ENCODE measurements at places on chromosomes 1 and 21.
A peak's percentile ranks its signal among the peaks of the same experiment; 100 is the strongest.

DNA sequence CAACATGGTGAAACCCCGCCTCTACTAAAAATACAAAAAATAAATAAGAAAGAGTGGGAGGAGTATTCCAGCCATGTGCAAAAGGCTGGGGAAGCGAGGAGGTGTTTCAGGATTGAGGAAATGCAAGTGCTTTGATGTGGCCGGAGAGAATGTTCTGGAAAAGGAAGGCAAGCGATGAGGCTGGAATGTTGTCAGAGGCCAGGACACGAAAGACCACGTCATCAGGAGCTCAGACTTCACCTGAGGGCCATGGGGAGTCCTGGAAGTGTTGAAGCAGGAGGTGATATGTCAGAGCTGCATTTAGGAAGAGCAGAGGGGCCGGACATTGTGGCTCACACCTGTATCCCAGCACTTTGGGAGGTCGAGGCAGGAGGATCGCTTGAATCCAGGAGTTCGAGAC, 10.9 kb upstream of the THEMIS2 start:
- DNase-seq = no peak

GRCh38 chr1:55951291-55951690, 628.1 kb downstream of the PLPP3 start:
- no peak for DNase-seq

DNA sequence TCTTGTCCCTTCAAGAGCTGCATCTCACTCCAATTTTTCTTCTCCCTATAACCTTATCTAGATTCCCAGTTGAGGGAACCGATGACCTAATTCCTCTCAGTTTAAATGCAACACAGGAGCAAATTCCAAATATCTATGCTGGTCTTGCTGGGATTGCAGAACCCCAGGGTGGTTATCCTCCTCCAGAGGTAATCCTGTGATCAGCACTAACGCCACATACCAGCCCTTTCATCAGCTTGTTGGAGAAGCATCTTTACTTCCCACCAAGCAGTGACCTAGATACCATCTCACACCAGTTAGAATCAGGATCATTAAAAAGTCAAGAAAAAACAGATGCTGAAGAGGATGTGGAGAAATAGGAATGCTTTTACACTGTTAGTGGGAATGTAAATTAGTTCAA, 52.4 kb downstream of the SAMSN1 start:
- no peak for DNase-seq

DNA sequence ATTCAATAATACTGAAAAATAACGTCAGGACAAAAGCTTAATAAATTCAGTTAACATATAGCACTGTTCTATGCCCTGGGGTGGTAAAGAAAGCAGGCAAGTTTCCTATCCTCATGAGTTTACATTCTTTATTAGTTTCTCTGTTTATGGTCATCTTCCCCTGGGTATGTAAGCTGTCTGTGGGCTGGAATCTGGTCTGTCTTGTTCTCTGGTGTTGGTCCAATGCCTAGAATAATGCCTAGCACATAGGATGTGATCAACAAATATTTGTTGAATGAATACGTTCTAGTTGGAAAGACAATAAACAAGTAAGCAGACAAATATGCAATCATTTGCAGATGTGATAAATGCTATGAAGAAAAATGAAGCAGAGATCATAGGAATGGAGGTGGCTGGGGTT, 7.2 kb upstream of the IGSF3 start:
- no peak for DNase-seq

- no peak for DNase-seq
These were observed 165.9 kb downstream of the ACTL8 start for GRCh38 chr1:17920881-17921640.

DNA sequence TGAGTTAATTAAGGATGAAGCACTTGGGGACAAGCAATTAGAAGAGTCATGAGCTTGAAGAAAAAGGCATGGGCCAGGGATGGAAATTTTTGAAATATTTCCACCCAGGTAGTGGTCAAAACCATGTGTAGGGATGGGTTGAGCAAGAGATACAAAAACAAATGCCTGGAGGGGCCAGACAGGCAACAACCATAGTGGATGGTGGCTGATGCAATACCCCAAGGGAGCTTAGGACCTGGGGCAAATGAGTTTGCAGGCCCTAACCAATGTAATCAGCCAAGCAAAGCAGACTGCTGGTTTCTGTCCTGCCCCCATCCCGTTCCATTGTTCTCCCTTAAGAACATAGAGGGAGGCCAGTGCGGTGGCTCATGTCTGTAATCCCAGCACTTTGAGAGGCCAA, 119.1 kb upstream of the FGGY start:
- DNase-seq = no peak

DNA sequence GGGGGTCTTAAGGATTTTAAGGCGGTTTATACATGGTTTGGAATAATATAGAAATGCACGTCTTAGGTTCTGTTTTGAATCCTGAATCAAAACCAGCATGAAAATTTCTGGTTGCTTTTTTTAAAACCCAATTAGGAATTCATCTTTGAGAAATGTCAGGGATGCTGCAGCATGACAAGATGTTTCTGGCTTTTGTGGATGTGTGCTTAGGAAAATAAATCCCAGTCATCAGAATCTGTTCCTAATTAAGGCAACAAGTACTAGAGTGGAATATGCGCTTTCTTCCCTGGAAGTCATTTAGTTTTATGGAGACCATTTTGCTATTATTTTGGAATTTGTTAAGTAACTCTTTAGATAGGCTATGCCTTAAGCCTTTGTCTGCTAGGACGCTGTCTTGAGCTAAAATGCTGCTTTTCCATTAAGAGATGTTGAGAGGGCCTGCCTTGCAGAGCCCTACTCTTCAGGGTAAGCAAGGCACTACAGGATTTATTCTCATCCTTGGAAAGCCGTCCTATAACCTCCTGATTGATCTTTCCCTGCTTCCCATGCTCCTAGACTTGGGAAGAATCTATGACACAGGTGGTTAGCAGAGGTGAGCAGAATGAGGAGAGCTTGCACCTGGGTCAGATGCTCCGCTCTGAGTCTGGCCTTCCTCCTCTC, 332.8 kb downstream of the DISC1 start:
- no peak for DNase-seq

- DNase-seq = no peak
These were observed 7.7 kb downstream of the GOLT1A start for GRCh38 chr1:204206121-204206520.

DNA sequence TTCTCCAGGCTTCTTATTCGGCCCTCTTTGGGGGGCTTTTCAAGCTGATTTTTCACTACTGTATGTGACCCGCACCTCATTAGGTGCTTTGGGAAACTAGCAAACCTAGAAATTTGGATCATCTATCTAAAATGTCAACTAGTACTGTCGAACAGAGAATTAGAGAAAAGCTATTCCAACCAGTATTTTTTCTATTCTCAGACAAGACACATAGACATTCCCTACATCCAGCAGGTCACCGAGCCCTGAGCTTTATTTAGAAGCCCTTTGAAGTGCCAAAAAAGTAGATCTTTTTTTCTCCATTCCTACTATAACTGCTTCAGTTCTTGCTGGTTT, 310 bp upstream of the SSR2 start:
- no peak for DNase-seq

DNA sequence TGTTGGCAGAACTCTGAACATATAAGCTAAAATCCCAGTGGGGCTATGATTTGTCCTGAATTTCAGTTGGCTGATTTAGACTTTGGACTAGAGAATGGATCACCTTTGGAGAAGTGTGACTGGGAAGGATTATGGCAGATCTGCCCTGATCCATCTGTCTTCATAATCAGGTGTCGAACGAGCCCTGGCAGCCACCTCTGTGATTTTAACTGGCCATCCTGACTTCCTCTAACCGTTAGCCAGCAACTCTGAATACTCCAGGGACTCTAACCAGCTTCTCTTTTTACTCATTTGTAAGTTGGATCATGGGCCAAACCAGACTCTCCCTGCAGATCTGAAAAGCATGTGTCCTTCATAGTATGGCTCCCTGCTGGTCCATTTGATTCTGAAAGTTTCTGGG, 32.0 kb downstream of the ACTN2 start:
- DNase-seq = no peak

GRCh38 chr21:44647222-44647552, 973 bp downstream of the KRTAP10-11 start:
- DNase-seq = no peak

DNA sequence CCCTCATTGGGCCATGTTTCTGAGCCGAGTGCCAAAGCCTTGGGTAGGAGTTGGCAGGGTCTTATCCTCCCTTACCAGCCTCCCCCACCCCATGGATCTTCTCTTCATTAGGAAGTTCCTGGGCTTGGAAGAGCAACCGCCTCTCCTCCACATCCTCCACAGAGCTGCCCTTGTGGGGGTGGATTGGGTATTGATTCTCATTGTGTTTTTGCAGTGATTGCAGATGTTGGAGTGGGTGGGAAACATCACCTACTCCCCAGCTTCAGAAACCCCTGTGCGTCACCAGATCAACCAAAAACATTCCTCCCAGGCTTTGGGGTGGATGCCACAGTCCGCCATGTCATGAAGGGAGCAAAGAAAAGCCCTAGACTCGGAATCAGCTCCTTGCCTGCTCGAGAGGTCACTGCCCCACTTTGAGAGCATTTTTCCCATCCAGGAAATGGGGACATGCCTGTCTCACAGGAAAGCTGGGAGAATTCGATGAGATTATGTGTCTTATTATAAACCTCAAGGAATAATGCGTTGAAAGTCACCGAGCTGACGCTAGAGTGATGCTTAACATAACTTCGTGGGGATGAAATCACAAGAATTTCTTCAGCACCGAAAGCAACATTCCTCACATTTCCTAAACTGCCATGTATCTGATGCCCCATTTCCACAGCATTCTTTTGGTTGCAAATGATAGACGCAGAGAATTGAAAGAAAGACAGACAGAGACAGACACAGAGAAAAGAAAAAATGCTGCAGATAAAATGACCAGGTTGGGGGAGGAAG, 44.7 kb upstream of the ZBTB40 start:
- DNase-seq = no peak

DNA sequence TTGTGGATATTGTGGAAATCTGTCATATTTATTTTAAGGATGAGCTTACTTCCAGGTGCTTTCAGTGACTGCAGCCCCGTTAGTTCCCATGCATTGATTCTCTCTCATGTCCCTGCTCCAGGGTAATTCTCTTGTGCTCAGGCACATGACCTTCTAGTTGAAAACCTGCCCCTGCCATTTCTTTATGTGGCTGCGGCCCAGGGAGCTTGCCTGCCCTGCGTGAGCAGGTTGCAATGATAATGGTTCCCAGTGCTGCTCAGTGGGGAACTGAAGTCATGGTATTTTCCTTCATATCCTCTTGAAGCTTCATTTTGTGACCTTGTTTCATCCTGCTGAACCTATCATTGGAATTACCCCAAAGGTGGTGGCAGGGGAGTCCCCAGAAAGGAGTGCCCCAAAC, 229.8 kb downstream of the DISC1 start:
- no peak for DNase-seq

- DNase-seq = no peak
These were observed 85.6 kb downstream of the SETD4 start for GRCh38 chr21:35974775-35975174.

DNA sequence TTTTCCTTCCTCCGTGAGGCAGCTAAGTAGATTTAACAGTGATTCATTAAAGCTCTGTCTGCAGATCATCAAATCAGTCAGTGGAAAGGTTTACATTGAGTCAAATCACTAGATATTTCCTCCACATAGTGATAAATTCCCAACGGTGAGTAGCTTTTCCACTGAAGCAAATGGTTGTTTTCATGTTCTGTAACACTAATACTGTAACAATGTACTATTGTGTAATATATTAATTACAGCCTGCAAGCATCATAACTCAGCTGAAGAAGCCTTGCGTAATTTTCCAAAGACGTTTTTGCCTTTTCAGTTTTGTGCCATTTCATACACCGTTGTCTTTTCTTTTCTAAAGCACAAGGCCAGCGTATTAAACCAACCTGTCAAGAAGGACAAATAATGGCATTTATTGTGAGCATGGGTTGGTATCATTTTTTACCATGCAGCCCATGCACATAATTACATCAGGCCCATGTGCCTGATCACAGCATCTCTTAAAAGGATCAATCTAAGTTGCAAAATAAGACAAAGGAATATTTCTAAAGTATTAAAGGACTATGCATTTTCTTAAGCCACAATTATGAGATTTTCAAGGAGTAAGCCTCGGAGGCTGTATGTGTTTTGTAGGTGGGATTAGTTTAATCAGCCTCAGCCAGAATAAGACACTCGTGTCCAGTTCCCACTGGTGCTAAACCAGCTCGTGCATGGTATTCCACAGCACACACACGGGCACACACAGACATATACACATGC, 16.7 kb upstream of the PDE9A start:
- DNase-seq = no peak

DNA sequence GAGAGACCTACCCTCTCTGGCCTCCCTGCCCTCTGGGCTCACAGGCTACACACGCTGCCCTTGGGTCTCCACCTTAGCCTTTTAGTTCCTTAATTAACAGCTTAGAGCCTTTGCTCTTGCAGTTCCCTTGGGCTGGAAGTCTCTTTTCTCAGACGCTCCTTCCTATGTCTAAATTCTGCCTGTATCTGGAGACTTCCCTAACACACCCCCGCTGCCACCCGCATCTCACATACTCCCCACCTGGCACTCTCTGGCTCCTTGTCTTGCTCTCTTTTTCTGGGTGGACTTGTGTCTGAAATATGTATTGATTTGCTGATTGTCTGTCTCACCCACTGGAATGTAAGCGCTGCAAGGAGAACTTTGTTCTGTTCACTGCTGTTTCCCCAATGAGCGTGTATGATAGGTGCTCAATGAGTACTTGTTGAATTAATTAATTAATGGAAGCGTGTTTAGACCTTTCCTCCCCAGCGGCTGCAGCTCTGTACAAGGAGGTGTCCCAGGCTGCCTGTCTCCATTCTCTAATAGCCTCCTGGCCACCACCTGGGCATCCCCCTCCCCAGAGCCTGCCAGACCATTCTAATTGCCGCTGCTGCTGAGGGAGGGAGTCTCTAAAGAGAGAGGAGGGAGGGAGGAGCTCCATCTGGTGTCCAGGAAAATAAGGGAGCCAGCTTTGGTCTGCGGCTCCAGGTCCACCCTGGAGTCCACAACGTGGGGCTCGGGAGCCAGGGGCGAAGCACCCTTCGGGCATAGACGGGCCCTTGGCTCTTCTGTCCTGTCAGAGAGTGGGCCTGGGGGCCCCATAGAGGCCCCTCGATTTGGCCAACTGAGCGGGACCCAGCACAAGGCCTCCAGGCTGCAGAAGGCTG, 95.4 kb downstream of the RNF220 start:
- no peak for DNase-seq

GRCh38 chr1:28161751-28162150, 14.7 kb downstream of the PTAFR start:
- no peak for DNase-seq

GRCh38 chr21:45013260-45013841, 61.0 kb upstream of the ADARB1 start:
- DNase-seq = no peak

GRCh38 chr1:151993734-151994496, at the start of gene S100A10:
TSS of gene S100A10 (minus strand) at chr1:151993859. CDS start at chr1:151986230, 7,629 bp downstream.
- peak; percentile 86 for DNase-seq

DNA sequence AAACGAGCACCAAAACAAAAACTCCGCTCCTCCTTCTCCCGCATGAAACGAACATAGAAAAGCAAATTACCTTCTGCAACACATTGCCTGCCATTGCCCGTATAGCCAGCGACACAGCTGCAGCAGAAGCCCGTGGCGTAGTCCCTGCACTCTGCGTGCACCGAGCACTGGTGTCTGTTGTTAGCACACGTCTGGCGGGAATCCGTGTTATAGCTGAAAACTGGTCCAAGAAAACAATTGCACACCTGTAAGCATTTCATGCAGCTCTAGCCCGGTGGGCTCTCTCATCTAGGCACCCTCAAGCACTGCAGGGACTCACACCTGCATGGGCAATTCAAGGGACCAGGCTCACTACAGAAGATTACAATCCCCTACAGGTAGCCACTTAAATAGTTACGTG, 26.9 kb downstream of the NID1 start:
- no peak for DNase-seq
